ENCODE measurements at places on chromosomes 16 and 17.

DNA sequence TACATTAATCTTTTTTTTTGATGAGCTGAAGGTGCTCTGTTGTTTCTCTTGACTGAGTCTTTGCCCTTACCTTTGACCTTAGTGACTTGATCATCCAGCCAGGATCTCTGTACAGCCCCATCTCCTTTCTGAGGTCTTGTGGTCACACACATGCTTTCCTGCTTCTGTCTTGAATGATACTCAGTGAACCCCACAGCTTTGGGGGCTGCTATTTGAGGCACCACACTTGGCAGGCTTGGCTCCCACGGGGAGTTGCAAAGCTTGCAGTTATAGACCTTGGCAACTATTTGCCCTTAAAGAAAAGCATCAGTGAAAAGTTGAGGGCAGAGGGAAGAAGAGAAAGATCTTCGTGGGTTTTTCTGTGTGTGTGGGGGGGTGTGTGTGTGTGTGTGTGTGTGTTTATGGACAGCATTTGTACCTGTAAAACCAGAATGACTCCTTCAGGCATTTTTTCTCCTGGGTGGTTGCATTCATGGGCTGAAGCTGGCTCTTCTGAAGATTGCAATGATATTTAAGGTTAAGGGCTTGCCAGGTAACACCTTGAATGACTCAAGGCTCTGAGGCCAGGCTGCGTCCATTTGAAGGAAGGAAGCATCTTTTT, 101.6 kb downstream of the MSI2 start:
- no peak for DNase-seq

GRCh38 chr17:68853439-68853838, 101.8 kb downstream of the ABCA8 start:
- DNase-seq = no peak

DNA sequence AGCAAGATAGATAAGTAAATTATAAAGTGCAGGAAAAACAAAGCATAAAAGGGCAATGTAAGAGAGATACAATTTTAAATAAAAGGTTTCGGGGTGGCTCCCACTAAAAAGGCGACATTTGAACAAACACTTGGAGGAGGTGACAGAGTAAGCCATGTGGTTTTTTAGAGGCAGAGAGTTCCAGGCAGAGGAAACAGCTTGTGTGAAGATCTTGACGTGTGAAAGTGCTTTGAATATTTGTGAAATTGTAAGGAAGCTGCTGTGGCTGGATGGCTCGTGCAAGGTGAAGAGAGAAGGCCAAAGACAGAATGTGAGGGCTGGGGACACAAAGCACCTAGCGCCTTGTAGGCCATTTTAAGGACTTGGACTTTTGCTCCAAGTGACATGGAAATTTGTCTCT, 28.6 kb upstream of the HYDIN start:
- no peak for DNase-seq

GRCh38 chr17:79305376-79305767, 230.7 kb downstream of the ENGASE start:
- no peak for DNase-seq

DNA sequence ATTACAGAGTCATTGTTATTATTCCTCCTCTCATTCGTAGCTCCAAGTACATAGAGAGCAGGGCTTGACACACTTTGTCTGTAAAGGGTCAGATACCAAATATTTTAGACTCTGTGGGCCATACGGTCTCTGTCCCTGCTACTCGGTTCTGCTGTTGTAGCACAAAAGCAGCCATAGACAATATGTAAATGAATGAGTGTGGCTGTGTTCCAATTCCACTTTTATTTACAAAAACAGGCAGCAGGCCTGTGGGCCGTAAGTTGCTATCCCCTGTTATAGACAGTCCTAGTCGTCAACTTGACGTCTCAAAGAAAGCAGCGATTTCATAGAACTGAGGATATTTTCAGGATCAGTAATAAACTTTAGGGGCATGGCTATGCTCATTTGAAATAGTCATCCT, 161.6 kb downstream of the MSI2 start:
- no peak for DNase-seq

All from activated CD4-positive, CD25-positive, alpha-beta regulatory T cell (primary cell).